ENCODE measurements at places on chromosomes 2 and 18.

GRCh38 chr2:32805104-32806095 lies 141.4 kb upstream of the LTBP1 start:
- DNase-seq: no peak

DNA sequence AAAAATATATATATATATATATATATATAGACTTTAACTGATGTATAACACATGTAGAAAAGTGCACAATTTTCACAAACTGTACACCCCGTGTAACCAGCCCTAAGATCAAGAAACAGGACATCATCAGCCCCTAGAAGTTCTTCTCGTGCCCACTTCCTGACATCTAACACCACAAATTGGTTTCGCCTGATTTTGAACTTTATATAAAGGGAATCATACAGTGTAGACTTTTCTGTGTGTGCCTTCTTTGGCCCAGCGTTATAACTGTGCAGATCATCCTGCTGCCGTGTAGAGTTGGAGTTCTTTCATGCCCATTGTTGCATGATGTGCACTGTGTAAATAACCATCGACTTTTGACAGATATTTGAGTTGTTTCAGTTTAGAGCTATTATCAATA lies 41.0 kb downstream of the SMAD7 start:
- DNase-seq: no peak

DNA sequence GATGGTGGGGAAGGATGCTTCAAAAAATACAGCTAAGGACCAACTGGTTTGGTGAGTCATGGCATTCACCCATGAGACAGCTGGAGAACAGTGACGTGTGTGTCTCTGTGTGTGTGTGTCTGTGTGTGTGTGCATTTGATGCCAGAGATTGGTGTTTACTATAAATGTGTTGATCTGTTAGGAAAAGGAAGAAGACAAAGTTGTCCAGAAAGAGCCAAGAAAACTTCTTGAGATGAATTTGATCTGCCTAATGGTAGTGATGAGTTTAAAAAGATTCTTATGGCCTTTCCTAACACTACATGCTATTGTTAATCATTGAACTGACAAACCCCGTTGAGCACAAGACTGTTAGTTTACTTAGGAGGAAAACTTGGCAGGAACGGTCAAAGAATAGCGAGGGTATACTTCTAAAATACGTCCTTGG lies 36.4 kb upstream of the IL1R1 start:
- no peak for DNase-seq

DNA sequence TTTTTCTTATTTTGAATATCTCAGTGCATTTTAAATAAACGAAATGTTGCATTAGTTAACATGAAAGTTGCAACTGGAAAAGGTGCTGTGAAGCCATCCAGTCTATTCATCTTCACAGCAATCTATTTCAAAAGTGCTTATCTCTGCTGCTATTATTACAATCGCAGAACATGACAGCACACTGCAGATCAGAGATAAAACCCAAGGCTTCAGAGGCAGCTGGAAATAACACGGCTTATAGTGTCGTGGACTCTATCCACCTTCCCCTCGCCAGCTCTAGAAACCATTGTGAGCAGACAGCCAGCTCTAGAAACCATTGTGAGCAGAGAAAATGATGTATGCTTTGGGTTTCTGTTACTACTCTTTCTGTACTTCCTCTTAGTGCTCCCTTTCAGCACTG lies 1140.8 kb upstream of the CELF4 start:
- no peak for DNase-seq
